SJSA1 (cell line): ENCODE measurements at places on chromosomes 7 and 10. TPM values are rescaled to one million over a fixed set of nuclear protein-coding genes. Genes with fewer than 3 reads are reported as not detected.

DNA sequence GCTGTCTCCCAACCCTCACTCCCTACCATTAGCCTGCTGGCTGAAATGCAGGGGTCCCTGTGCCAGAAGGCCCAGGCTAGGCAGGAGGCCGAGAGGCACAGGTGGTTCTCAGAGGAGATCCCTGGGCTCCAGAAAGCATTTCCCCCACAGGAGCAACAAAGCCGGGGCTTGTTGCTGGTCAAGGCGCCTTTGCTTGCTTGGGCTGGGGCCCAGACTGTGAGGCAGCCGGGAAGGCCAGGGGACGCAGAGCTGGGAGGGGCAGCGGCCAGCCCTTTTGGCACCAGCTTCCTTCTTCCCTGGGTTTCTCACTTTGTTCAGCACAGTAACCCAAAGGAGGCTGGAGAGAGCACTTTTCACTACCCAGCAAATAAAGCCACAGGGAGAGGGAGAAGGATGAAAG lies 48.6 kb downstream of the FBXW4 start:
- H3K27ac ChIP-seq, result no peak overlapping the region
- H3K27me3 ChIP-seq, result no peaks in the 10 kb centered on the region
- no peaks in the 10 kb centered on the region for H3K4me1 ChIP-seq
- H3K36me3 ChIP-seq, result no peaks in the 10 kb centered on the region
- H3K4me3 ChIP-seq, result no peak overlapping the region

GRCh38 chr7:40546616-40547501 lies 412.1 kb downstream of the SUGCT start:
- no peak overlapping the region for H3K27ac ChIP-seq
- DNase-seq, result no peak
- H3K36me3 ChIP-seq, result no peaks in the 10 kb centered on the region
- H3K4me1 ChIP-seq, result peaks cover 14% of the 10 kb centered on the region
- H3K27me3 ChIP-seq, result no peaks in the 10 kb centered on the region

GRCh38 chr7:78164459-78164858 lies 365.9 kb downstream of the PHTF2 start:
- no peak for DNase-seq
- H3K36me3 ChIP-seq, result no peaks in the 10 kb centered on the region
- no peaks in the 10 kb centered on the region for H3K27me3 ChIP-seq
- H3K4me1 ChIP-seq, result no peaks in the 10 kb centered on the region

DNA sequence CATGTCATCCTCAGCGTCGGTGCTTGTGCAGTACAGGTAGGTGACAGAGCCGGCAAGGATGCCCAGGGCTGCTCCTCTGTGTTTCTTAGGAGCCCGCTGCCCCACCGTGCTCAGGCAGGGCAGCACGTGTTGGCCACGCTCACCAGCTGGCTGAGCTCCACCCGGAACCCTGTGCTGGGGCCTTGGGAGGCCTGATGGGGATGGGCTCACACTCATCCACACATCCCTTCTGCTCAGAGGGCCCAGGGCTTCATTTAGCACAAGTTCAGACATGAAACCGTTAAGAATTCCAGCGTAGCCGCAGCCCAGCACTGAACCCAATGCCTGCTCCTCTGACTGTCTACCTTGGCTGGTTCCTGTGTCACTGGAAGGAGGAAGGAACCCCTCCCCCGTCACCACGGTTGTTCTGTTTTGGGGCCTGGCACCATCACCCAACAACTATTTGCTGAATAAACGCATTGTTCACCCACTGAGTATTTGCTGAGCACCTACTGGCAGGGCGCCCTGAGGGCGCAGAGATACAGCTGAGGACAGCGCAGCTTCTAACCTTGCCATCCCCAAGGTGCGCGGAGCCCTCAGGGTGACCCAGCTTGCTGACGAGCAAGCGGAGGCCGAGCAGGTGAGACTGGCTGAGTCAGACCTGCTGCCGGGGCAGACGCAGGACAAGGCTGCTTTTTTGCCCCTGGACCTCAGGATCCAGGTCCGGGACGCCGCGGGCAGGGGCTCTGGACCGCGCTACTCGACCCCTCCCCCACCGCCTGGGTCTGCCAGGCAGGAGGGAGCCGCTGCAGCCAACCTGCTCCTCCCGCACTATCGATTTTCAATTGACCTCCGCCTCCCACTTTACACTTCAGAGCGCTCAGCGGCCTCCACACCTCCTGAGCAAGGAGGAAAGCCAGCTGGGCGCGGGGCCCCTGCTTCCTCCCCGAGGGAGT lies 50.6 kb upstream of the RET start:
- DNase-seq, result no peak
- H3K36me3 ChIP-seq, result no peaks in the 10 kb centered on the region
- H3K4me1 ChIP-seq, result no peaks in the 10 kb centered on the region
- H3K4me3 ChIP-seq, result no peak overlapping the region

- H3K27ac ChIP-seq, result no peak overlapping the region
- H3K27me3 ChIP-seq, result no peaks in the 10 kb centered on the region
- no peak overlapping the region for H3K4me3 ChIP-seq
- H3K4me1 ChIP-seq, result no peaks in the 10 kb centered on the region
- no peaks in the 10 kb centered on the region for H3K36me3 ChIP-seq
Observed at GRCh38 chr7:51162724-51163329, 153.8 kb downstream of the COBL start.

The IRF5 gene
- total RNA-seq, result 0.08 TPM in 1 of 2 replicates, not detected in the other
